ENCODE measurements at places on chromosomes 6 and 20.

DNA sequence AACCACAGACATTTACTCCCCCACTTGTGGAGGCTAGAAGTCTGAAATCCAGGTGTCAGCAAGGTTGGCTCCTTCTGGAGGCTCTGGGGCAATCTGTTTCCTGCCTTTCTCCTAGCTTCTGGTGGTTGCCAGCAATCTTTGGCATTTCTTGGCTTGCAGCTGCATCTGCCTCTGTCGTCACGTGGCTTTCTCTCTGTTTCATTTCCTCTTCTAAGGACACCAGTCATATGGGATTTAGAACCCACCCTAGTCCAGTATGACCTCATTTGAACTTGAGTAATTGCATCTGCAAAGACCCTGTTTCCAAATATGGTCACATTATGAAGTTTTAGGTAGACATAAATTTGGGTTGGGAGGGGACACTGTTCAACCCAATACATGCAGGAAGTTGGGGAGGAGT lies 56.2 kb upstream of the EPB41L1 start:
- no peak for DNase-seq

DNA sequence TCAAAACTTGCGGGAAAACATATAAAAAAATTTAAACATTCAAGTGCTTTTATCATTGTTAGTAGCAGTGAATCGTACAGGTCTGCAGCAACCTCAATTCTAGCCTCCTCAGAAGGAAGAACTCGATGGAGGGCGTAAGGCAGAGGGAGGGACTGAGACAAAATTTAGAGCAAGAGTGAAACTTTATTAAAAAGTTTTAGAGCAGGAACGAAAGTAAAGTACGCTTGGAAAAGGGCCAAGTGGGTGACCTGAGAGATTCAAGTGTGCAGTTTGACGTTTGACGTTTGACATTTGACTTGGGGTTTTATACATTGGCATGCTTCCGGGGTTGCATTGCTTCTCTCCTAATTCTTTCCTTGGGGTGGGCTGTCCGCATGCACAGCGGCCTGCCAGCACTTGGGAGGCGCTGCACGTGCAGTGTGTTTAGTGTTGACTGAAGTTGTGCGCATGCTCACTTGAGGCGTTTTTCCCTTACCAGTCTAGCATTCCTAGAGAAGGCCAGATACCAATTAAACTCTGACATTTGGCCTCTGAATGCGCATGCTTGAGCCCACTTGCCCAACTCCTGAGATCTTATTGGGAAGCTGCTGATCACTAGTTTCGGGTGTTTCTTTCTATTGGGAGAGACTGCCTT lies 82.6 kb downstream of the TBX18 start:
- DNase-seq, result no peak

GRCh38 chr20:17841751-17842215 lies 126.8 kb downstream of the SNX5 start:
- DNase-seq, result no peak

- no peak for DNase-seq
Measured at GRCh38 chr20:45612314-45612713, 17.2 kb upstream of the WFDC10A start.

DNA sequence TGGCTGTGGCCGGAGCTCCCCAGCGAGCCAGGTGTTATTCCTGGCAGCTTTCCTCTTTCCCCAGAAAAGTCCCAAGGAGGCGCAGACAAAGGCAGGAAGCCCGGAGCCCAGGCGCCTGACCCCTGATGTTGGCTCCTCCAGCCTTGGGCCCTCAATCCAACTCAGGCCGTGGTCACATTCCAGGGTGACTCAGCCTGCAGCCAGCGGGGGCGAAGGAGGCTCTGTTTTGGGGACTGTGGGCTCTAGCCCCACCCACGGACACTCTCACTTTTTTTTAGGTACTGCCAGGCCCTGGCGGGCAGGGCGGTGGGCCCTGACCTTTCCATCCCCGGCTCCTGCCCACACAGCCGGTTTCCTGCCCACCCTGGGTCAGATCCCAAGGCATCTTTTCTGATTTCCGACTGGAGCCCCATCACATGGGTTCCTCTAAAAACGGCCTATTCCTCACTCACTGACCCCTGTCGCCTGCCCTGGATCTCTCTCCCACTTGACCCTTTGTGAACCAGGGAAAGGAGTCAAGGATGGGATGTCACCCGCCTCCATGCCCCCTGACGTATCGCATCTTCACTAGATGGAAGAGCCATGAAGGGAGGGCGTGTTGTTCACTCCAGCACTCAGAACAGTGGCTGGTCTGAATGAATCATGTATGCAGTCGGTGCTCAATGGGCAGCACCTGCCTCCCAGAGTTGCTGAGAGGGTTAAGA lies 5.5 kb downstream of the PTGIS start:
- DNase-seq, result no peak

DNA sequence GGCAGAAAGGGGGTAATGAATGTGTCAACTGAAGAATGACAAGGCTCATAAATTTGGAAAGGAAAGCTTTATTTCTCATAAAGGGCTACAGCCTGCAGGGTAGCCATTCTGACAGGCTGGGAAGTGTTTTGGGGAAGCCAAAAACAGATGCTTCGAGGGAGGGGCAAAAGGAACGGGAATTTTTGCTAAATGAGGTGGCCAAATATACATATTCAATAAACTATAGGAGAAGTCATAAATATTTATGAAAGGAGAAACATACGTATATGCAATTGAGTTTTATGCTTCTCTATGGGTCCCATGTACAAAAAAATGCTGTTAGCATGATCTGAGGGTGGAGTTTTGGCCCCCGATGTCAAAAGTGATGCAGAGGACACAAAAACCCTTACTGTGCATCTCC lies 180.7 kb downstream of the FNDC1 start:
- no peak for DNase-seq

DNA sequence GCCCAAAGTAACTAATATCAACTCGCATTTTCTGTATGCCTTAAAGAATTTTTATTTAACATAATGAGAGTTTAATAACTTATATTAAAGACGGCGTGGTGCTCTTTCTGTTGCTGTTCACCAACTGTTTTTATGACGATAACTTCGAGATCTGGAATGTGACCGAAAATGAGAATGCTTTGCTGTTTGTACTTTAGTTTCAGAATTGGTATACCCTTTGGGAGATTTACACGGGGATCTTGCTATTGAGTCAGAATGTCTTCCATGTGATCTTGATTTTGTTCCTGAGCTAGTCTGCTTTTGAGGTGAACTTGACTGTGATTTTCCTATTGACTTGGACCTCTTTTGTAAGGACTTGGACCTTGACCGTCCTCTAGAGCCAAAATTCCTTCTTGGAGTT lies 17.9 kb downstream of the PNRC1 start:
- DNase-seq, result no peak

DNA sequence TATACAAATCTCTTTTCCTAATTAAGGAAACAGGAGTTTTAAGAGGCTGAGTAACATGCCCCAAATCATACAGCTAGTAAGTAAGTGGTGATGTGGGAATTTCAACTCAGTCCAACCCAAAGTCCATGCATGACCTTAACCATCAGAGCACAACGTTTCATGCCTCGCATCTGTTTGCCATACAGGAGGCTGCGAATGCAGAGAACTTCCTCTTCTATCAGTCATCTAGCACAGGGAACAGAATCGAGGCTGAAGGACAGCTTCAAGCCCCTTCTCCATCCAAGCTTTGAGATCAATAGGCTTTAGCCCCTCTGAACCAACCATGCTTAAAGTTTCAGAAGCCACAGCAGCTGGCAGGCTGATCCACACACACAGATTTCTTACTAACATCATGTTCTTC lies 113.2 kb downstream of the MAFB start:
- no peak for DNase-seq

- DNase-seq, result no peak
Measured at GRCh38 chr20:21554985-21555384, 41.1 kb upstream of the NKX2-2 start.

DNA sequence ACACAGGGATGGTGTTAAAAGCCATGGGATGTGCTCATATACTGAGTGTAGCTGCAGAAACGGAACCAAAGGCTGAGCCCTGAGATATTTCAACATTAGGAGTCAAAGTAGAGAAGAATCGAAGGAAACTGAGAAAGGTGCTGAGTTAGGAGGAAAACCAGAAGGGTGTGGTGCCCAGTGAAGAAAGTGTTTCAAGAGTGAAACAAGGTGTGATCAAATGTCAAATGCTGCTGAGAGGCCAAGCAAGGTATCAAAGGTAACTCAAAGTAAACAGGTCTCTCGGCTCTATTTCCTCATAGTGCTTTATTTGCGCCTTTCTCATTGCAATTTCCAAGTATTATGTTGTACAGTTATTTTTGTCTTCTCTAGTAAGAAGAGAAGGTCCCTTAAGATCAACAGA lies 94.1 kb downstream of the PRDM1 start:
- no peak for DNase-seq

DNA sequence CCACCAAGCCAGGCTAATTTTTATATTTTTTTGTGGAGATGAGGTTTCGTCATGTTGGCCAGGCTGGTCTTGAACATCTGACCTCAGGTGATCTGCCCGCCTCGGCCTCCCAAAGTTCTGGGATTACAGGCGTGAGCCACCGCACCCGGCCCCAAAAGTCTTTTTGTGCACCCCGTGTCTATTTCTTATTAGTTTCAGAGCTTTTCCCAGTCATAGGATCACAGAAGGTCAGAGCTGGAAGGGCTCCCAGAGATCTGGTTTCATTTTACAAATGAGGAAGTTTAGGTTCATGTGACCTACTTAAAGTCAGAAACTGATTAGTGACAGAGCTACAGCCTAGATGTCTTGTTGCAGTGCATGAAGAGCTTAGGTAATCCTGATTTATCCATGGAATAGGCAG lies 1.6 kb upstream of the OGFRL1 start:
- DNase-seq, result no peak

DNA sequence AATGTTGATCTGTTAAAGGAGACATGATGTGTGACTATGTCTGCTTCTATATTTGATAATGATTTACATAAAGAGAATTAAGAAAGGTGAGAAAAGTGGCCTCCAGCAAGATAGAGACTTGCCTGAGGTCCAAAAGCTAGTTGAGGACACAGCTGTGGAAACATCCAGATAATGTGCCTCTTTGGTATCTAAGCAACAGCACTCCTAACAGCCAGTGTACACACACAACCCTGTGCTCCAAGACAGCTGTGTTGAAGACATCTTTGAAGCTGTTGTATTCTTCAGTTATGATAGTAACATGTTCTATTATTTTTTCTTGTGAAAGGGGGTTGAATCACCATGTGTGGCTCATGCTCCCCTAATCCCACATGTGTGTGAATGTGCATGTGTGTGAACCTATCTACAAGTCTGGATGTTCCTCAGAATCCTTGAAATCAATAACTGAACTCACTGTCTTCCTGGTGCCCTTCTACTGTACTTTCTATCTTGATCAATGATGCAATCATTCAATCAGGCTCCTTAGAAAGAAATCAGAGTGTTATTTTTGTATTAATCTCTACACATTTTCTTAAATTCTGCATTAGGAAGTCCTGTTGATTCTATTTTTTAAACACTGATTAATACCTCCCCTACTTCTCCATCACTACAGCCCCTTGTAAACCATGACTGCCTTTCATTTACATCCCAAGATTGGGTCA lies 116.7 kb upstream of the SSTR4 start:
- no peak for DNase-seq

DNA sequence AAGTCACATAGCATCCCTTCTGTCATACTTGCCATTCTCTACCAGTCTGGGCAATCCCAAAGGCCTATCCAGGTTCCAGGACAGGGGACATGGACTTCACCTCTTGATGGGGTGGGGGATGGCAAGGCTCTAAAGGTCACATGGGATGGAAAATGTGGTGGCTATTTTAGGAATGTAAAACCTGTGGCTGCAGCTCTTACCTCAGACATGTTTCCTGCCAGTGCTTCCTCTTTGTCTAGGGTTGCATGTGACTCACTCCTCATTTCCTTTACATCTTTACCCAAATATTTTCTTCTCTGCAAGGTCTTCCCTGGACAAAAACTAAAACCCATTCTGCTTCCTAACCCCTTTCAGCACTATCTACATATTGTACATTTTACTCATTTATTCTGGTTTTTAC lies 135.7 kb downstream of the BTBD3 start:
- no peak for DNase-seq

DNA sequence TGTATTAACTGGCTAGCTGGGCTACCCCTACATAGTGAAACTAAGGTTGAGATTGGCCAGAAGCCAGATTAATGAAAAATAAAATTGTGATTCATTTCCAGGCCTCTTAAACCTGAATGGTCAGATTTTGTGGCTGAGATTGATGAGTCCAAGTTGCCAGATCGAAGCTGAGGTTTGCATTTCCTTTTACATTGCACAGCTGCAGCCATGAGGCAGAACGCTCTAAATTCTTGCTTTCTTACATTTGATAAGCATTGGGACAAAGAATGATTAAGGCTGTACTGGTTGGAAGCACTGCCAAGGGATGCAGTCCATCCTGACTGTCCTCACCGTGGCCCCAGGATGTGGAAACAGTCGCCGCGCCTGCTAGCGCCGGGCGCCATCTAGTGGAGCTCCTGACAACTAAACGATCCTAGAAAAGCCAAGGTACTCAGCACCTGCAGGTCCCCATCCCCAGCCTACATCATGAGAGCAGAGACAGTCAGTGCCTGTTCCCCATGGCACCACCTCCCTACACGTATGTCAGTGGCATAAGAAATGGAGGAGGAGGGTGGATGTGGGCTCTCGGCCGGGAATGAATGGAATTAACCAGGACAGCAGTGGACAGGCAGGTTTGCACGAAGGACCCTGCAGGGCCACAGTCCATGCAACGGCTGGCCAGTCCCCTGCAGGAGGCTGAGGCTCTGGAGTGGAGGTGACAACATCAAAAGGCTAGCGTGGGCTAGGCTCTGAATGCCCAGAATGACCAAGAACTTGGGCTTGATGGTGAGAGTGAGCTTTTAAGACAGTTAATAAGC lies 19.0 kb downstream of the PXDC1 start:
- peak; percentile 73 for DNase-seq

DNA sequence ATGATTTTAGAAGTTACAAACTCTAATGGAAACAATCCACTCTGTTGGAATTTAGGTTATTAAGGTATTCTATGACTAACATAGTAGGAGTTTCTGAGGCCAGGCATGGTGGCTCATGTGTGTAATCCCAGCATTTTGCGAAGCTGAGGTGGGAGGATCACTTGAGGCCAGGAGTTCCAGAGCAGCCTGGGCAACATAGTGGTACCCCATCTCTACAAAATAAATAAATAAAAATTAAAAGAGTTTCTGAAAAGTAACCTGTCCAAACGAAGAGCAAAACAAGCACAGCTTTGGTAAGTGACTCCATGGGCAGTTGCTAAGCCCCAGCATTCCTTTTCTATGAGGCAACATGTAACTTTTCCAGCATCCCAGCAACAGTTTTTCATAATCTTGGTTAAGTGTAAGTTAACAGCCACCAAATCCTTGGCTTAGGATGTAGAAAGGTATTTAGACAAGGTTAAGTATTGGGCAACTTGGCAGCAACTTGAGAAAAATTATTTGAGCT lies 86.3 kb downstream of the SOX4 start:
- DNase-seq, result no peak

GRCh38 chr6:157144859-157145568 lies 178.3 kb downstream of the TMEM242 start:
- no peak for DNase-seq

DNA sequence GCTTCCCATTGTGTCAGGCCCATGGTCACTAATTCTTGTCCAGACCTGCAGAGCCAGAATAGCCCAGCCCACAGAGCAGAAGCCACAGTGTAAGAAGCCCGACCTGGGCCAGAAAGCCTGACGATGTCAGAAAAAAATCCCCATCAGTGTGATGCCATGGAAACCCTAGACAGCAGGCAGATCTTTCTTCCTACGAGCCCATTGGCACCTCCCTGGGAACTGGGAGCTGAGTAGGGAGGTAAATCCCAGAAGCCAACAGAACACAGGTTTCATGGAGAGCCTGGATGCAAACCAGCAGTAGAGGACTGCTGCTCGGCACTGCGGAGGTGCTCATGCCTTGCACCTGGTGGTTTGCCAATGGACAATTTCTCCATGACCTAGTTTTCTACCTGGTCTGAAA lies 82.2 kb upstream of the SLC22A16 start:
- DNase-seq, result no peak

- no peak for DNase-seq
Measured at GRCh38 chr6:31005249-31006020, 4.8 kb upstream of the MUC22 start.
